NCI-H446 (cell line): ENCODE measurements at places on chromosomes 11 and 22.

- no peak for DNase-seq
Observed at GRCh38 chr11:44978274-44978960, 27.7 kb upstream of the TP53I11 start.

DNA sequence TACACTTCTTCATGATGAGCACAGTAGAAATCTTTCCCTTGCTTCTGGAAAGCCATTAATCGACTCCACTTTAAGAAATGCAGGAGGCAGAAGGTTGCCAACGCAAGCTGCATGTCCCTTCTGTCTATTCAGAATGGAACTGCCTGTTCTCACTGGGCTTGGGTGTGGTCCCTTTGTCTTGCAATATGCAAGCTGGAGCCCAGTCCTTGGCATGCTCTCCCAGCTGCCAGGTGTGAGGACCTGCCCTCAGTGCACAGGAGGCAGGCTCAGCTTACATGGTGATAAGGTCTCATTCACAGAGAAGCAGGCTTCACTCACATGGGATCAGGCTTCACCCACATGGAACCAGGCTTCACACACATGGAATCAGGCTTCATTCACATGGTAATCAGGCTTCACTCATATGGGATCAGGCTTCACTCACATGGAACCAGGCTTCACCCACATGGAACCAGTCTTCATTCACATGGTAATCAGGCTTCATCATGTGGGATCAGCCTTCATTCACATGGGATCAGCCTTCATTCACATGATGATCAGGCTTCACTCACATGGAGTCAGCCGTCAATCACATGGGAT lies 59.2 kb upstream of the USP47 start:
- no peak for DNase-seq

- no peak for DNase-seq
Observed at GRCh38 chr11:47672283-47672730, 29.9 kb upstream of the MTCH2 start.

- no peak for DNase-seq
Observed at GRCh38 chr22:42754658-42755057, 34.0 kb upstream of the A4GALT start.

DNA sequence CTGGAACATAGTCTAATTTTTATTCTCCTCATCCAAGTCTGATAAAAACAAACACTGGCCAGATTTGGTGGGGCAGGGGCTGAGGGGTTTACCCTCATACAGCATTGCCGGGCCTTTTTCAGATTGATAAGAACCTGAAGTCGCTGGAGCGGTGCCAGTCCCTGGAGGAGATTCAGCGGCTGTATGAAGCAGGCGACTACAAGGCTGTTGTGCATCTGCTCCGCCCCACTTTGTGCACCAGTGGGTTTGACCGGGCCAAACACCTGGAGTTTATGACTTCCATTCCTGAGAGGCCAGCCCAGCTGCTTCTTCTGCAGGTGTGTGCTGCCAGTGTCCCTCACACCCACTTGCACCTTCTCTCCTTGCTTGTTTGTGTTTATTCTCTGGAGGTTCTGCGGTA lies 55.8 kb downstream of the CABIN1 start:
- no peak for DNase-seq

DNA sequence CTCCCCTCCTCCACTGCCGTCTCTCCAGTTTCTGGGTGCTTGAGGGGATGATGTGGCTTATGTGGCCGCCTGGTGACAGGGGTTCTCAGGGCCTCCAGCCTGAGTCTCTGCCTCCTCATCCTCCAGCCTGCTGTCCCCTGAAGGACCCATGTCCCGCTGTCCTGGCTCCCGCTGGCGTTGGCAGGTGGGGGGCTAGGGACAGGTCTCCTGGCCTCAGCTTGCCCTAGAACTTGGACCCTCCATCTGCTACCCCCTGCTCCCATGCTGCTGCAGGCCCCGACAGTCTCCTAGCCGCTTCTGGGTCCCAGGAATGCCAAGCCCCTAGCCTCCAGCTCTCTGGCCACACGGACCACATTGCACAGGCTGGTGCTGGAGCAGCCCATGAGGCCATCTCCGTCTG lies 13.9 kb upstream of the CELSR1 start:
- DNase-seq = no peak

DNA sequence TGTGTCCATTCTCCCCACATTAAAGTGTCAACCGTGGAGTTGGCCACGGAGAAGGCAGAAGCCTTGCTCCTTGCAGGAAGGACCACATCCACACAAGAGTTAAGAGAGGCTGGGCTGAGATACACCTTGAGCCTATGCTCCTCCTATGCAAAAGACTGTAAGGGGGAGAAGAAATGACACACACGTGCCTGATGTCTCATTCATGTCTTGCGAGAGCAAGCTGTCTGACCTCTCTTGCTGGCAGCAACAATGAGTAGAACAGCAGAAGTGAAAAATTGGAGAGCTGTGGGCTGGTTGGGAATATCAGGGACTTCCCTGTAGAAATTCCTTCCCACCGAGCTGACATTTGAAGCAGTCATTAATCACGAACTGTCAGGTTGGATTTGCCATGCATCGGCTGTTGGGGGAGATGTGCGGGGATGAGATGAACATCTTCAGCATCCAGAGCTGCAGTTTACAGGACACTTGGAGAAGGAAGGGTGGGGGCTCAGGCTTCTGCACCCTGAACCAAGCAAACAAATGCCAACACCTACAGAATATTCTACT lies 139.3 kb downstream of the MYO18B start:
- DNase-seq = no peak

DNA sequence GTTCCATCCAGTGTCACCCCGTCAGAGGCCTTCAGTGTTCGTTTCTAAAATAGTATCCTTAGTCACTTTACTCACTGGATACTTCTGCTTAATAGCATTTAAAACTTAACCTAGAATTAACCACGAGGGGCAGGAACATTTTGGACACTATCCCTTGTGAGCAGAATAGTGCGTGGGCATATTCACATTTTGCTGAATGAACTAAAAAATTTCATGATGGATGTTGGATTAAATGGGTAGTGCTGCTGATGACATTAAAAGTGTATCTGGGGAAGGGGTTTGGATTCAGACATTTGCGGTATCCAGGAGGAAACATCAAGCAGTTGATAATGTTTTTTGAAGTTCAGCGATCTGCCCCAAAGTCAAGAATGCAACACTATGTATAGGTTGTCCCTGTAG lies 750 bp upstream of the NAT10 start:
- DNase-seq = no peak

DNA sequence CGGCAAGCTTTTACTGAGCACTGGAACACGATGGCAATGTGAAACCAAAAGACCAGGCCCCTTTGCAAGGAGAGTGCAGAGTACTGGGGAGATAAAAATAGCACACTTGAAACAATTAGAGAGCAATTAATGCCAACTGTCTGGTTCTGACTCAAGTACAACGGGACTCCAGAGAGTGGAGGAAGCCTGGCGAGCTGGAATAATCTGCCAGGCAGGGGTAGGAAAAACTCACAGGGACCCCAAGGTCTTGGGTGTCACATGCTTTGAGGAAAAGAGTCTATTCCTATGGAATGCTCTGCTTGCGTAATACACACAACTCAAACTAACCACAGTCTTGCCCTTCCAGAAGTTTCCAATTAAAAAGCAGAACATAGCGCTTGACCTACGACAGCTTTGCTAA lies 113.0 kb upstream of the CLMP start:
- DNase-seq = peak; percentile 61

DNA sequence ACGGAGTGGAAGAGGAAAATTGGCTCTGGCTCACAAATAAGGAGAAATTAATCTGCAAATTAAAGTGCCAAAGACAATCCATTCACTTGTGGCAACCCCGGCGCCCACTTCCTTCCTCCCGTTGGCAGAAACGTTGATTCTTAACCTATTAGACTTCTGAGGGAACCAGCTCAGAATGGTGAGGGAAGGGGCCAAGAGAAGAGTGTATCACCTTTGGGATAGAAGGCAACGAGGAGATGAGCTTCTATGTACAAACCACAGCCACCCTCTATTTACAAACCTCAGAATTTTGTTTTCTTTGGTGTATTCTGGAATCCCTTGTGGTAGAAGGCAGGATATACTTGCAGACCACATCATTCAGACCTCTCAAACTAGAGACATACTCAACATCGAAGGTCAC lies 1.1 kb downstream of the MB start:
- no peak for DNase-seq

DNA sequence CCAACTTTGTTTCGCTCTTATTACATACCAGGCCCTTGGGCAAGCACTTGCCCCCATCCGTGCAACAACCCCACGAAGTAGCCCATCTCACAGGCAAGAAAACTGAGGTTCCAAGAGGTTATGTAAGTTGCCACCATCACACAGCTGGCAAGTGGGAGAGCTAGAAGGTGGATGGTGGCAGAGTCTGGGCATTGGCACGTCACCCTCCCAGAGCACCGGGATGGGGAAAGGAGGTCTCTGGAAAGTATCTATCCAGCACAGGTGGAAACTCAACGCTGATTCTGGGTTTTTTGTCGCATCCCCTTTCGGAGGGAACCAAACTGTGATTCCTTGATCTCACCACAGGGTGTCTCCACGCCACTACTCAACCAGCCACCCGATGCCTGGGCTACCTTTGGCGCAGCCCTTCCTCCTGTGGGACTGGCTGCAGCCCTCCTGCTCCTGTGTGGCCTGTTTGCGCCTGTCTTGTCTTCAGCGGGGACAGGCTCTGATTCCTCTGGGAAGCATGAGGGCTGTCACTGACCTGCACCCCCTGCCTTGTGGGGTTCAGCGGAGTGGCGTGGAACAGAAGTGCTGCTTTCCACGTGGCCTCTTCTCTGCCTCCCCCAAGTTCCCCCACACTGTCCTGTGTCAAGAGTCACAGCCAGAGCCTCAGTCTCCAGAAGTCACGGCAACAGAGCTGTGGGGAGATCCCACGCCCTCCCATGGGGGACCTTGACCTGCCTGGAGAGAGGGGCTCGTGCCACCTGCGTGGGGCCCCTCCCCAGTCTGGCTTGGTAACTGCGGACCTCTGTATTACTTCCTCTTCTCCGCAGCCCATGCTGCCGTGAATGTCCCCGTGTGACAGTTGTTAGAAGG lies 34.4 kb upstream of the TRIM29 start:
- peak; percentile 56 for DNase-seq

- no peak for DNase-seq
Observed at GRCh38 chr11:106913141-106913540, 105.1 kb downstream of the GUCY1A2 start.

- no peak for DNase-seq
Observed at GRCh38 chr11:20631519-20632168, 32.2 kb downstream of the SLC6A5 start.

DNA sequence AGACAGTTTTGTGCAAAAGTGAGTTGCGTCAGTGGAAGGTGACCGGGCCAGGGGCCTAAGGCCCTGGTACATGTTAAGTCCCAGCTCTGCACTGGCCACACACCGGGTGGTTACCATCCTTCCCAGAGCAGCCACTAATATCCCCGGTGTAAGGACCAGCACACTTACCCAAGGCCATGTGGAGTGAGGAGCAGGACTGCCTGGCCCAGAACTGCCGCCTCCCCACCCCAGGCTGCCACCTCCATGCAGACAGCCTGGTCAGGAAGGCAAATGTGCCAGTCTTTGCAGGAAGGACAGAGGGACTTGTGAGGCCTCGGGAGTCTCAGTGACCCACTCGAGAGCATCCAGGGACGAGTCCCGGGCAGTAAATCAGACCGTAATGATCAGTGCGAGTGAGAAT lies 102.9 kb downstream of the MORC2 start:
- DNase-seq = no peak

- DNase-seq = no peak
Observed at GRCh38 chr11:19946681-19947080, 213.6 kb downstream of the DBX1 start.

DNA sequence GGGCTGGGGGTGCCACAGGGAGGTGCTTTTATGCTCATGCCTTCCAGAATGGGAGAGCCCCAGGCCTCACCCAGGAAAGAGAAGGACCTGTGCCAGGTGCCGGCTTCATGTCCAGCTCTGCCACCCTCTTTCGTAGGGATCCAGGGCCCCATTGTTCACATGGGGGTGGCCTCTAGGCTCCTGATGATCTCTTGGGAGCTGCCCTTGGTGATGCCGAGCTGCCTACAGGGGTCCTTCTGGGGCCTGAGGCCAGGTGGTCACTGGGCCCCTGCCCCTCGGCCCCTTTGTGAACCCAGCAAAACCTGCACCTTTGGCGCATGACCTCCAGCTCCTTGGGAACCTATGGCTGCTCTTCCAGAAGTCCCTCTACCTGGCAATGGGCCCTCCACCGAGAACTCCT lies 41.4 kb upstream of the SMIM38 start:
- no peak for DNase-seq

- no peak for DNase-seq
Observed at GRCh38 chr11:2177076-2177475, 5.5 kb upstream of the TH start.

- DNase-seq = peak; percentile 42
Observed at GRCh38 chr11:119323532-119324033, 6.7 kb upstream of the MCAM start.

- peak; percentile 75 for DNase-seq
Observed at GRCh38 chr11:47518212-47518964, 34.5 kb downstream of the CELF1 start.

- no peak for DNase-seq
Observed at GRCh38 chr11:10371926-10372641, 67.2 kb downstream of the ADM start.

DNA sequence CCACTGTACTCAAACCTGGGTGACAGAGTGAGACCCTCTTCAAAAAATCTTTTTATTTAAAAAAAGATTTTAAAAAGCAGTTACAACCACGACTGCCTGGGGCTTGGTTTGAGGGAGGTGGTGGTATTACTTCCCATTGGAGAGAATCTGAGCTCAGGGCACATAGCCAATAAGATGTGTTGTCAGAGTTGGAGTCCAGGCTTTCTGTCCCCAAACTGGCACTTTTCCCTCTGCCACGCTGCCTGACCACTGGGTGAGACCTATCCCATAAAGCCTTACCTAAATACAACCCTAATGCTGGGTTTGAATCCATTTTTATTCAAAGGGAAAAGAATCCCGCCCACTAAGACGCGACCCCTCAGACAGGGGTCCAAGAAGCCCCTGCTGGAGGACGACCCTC lies 11.5 kb downstream of the CHADL start:
- no peak for DNase-seq

- no peak for DNase-seq
Observed at GRCh38 chr22:50672471-50673230, at the start of gene SHANK3. SHANK3 (plus strand) TSS chr22:50672823.

DNA sequence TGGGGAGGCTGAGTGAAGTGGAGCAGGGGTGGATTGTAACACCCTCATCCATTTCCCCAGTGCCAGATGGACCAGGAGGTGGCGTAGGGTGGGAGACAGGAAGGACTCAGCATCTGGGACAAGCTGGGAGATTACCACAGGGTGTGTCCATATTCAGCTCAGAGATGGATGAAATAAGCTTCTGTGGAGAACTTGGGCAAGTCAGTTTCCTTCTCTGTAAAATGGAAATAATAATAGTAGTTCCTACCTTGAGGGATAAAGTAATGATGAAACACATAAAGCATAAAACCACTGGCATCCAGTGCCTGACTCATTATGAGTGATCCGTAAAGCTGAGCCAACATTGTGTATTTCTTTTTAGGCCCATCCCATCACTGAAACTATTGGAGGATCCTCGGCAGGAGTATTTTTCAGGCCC lies 607 bp upstream of the ROBO4 start:
- DNase-seq = peak; percentile 41
